ENCODE measurements at places on chromosomes 11 and 22. TPM values are rescaled to one million over a fixed set of nuclear protein-coding genes. Genes with fewer than 3 reads are reported as not detected.

DNA sequence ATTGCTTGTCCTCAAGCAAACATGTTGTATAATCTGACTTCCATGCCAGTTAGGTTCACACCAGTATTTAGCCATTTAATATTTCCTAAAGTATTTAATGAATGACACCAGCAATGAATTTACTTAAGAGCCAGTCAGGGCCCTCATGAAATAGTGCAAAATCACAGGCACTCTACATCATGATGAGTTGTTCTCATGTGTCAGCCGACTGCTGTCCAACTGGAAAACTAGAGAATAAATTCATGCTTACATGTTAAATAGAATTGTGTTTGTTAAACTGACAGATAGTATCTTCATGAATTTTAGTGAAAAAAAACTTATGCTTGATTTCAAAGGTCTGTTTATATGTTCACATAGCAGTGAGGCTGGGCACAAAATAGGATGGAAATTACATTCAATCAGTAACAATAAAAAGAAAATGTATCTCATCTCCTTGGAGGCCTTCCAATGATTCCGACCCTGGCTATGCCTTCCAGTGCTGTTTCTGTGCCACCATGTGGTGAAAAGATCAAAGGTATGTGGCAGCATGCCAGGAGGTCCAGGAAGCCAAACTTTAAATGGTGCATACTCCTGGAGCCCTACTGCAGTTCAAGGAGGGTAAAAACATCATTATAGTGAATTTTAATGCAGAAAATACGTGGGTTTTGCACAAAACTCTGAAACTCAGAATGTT is 45.2 kb downstream of the CTSC start:
- no peak for DNase-seq

Gene NELL1
- 0.34 TPM for total RNA-seq

Gene LMO1
- total RNA-seq = not detected

- no peak for DNase-seq
Observed at GRCh38 chr11:128686745-128687177, 7.1 kb upstream of the FLI1 start.

DNA sequence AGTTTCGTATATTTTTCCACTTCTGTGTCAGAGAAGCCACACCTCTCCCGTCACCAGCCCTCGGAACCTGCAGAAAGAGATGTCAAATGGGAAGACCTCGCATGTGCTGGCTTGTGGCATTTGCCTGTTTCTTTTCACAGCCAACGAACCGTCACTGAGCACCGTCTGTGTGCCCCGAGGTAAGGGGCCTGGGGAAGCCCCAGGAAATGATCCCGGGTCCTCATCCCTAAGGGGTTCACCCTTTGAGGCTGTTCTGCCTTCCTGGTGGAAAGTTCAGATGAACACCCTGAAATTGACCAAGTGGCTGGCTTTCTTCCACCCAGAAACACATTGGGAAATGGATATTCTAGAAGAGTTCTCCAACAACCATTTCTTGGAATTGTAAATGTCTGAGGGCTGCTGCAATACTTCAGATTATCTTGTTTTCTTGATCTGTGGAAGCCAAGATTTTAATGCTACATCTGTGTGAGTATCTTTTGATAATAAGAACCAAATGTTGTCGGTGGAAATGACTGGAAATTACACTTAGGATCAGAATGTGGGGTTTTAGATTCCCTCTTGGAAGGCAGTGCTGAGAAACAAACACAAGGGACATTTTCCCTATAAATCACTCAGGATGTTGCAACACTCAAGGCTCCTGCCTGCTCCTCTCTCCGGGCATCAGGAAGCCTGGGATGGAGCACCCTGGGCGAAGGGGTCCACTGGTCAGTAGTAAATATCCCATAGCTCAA is 37.6 kb downstream of the RIBC2 start:
- DNase-seq = no peak

DNA sequence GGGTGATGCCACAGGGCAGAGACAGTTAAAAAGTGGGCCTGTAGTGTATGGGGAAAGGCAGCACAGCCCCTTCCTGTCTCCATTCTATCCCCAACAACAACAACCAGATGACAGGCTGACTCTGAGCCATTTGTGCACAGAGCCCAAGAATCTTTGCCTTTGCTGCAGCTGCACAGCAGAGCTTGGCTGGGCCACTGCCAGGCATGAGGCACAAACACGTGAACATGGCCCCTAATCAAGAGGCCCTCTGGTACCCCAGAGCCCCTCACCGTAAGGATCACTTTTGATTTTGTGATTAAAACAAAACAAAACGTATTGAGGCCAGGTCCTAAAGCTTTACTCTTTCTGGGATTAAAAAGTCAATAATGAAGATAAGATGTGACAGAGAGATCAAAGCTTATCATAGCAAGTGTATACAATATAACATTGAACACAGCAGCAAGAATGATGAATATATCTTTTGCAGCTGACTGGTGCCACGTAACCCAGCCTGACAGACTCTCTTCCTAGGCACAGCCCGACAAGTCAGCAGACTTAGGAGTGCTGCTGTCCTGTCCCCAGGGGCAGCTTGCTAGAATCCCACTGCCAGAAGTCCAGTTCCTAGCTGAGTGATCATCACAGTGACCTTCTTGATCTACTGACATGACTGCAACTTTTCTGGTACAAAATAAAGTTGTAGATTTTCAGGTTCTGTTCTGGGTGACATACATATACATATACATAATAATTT is 117.8 kb downstream of the SERGEF start:
- no peak for DNase-seq

- no peak for DNase-seq
Observed at GRCh38 chr22:37971475-37972434, 12.6 kb downstream of the SOX10 start.

DNA sequence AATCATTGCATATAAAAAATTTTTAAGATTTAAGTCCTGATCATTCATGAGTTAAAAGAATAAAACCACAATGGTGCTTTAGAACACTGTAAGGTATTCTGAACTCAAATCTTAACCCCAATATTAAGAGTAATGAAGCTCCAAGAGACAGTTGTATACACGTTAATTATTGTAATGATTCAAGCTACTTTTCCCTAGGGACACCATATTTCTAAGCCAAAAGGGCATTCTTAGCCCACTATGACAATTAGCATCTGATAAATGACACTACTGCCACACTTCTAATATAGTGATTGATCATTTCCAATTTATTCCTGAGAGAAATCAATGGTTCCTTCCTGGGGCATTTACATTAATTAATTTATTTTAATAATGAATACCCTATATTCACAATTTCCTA is 21.7 kb downstream of the FANCF start:
- no peak for DNase-seq

DNA sequence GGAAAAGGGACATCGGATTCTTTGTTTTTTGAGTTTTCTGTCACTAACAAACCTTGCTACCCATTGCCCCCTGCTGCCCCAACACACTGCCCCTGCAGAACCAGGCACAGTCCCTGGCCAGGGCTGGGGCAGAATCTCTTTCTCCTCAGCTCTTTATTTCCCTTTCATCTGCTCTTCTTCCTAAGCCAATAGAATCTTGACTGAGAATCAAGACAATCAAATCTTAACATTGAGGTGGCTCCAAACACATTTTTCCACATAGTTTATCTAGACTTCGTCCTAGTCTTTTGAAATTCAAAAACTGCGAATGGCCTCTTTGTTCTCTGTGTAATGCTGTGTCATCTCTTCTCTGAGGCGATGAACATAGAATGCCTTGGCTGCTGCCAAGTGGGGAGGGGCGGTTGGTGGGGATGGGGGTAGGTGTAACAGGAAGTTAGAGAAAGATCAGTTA is 16.1 kb upstream of the NTM start:
- no peak for DNase-seq

DNA sequence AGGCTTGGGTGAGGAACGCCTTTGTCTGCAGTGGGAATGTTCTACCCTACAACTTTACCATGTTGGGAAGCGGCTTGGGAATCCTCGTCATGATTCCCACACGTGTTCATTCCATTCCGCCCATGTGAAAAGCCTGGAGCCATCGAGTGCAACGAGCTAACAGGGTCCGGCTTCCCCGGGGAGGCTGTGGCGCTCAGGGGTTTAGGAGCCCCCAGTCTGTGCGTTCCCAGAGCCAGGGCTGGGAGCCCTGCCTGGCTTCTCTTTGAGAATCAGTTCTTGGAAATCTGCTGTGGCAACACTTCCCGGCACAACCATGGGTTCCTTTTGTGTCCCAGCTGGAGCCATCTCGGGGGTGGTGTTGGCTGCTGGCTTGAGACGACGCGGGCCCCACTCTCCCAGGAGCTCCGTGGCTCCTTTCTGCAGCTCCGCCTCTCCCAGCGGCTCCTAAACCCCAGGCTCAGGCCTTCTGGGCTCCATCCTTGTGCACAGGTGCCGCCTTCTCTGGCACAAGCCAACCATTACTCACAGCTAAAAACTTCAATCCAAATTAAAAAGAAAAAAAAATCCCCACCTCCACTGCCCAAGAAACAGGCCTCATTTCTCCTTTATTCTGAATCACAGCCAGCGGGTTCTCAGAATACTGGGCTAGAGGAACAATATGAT is 18.7 kb upstream of the PPFIA1 start:
- DNase-seq = no peak

DNA sequence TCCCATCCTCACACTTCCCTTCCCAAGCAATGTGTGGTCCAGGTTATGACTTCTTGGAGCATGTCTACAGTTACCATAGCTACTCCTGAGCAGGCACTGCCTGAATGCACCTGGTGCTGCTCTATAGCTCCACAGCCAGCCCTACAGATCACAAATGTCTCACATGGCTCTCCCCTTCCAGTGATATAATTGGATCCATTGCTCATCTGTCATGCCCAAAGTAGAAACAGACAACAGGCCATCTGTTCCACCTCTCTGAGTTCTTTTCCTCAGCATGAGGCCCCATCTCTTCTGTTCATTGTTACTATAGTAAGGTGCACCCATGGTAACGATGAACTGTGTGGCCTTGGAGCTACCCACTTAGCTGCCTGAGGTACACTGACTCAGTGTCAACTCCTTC is 320.3 kb upstream of the ZC3H12C start:
- peak; percentile 99 for DNase-seq

Gene OVCH2
- total RNA-seq = 10.7 TPM

Gene MMP8
- total RNA-seq = 0.03 TPM

DNA sequence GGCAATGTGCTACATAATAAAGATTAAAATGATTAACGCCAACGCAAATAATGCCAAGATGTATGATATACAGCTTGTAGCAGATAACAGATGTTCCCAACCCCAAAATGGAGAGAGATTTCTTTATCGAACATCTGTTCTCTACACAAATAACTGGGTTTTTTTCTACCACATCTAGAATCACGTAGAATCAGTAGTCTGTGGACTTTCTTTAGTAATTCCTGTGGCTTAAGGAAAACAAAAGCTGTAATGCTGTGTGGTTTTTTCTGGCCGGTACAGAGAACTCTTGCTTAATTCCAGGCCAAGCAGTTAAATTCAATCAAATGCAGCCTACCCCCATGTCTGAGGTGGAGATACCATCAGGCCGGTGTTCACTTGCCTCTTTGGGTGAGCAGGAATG is 303.4 kb downstream of the FAT3 start:
- DNase-seq = no peak

DNA sequence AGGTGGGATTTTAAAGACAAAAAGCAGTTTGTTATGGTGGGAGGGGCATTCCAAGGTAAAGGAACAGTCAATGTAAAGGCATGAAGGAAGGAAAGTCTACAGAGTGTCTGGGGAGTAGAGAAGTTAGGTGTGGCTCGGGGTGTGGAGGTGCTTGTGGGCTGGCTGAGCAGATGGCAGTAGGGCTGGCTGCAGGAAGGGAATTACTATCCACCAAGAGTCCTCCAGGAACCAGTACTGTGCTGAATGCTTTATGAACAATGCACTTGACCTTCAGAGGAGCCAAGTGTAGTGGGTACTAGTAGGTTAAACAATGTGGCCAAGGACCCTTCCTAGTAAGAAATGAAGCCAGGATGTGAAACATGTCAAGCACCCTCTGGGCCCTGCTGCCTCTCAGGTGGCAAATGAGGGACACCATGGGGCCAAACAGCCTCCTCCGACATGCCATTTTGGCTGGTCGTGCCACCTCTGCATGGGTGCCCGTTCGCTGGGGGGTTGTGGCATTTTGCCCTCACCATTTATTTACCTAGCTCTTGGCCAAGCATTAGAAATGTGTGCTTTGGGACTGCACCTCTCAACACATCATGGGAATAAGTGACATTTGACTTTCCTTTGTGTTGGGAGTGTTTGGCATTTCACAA is 123.6 kb upstream of the TENM4 start:
- DNase-seq = no peak

Gene SEC14L6
- total RNA-seq = not detected

DNA sequence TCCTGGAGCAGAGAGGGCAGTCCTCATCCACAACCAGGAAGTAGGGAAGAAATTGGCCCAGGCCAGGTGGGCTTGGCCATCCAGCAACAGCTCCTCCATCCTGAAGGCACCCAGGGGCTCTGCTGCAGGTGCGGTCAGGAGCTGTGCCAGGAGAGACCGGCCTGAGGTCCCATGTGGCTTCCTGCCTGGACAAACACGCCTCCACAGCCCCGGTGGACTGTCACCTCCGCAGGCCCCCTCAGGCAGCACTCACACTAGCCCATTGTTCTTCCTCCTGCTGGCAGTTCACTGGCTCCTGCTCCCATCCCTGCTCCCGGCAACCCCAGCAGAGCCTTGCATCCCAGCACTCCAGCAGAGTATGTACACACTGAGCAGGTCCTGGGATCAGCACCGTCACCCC is 16.0 kb upstream of the POU2AF1 start:
- no peak for DNase-seq

GRCh38 chr11:132068556-132068955 is 698.1 kb downstream of the NTM start:
- peak; percentile 16 for DNase-seq

DNA sequence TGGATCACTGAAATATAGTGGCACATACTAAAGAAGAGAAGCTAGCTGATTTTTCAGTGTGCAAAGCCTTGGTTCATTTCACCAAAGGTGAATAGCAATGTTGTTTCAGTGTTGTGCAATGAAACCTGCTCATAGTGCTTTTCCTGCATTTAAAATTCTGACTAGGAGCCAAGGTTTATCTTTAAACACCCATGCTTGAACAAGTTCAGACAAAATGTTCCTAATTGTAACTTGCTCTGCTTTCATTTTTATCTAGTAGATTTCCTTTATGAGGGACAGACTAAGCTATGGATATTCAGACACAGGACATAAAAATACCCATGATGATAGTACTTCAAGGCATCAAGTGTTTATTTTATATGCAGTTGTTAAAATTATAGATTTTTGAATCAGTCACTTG is 47.7 kb downstream of the BBOX1 start:
- DNase-seq = no peak

GRCh38 chr11:35579557-35580396 is 38.5 kb upstream of the FJX1 start:
- no peak for DNase-seq

Gene SOX6
- 0.37 TPM for total RNA-seq

Gene C11orf91
- not detected for total RNA-seq

Data from G401 (cell line).